Stimulated activated CD8-positive, alpha-beta memory T cell treated with anti-CD3 and anti-CD28 coated beads, Interleukin-4, amount 100 ng/mL, for 48 hours (primary cell): ENCODE measurements at places on chromosomes 5 and 9.

- DNase-seq, result no peak
Observed at GRCh38 chr5:35359859-35360258, 129.6 kb upstream of the PRLR start.

DNA sequence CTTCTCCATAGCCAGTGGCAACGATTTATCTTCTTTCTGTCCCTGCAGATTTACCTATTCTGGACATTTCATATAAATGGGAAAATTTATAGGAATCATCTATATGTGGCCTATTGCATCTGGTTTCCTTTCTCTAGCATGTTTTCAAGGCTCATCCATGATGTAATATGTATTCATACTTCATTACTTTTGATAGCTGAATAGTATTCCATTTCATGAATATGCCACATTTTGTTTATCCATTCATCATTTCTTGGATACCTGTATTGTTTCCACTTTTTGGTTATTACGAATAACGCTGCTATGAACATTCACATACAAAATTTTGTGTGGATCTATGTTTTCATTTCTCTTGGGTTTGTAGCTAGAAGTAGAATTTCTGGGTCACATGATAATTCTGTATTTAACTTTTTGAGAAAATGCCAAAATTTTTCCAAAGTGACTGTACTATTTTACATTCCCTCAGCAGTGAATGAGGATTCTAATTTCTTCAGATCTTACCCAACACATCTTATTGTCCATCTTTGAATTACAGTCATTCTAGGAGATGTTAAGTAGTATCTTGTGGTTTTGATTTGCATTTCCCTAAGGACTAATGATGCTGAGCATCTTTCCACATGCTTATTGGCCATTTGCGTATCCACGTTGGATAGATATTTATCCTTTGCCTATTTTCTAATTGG, 3.6 kb downstream of the IARS1 start:
- no peak for DNase-seq

- DNase-seq, result no peak
Observed at GRCh38 chr9:96139592-96140295, 162.2 kb downstream of the HSD17B3 start.

DNA sequence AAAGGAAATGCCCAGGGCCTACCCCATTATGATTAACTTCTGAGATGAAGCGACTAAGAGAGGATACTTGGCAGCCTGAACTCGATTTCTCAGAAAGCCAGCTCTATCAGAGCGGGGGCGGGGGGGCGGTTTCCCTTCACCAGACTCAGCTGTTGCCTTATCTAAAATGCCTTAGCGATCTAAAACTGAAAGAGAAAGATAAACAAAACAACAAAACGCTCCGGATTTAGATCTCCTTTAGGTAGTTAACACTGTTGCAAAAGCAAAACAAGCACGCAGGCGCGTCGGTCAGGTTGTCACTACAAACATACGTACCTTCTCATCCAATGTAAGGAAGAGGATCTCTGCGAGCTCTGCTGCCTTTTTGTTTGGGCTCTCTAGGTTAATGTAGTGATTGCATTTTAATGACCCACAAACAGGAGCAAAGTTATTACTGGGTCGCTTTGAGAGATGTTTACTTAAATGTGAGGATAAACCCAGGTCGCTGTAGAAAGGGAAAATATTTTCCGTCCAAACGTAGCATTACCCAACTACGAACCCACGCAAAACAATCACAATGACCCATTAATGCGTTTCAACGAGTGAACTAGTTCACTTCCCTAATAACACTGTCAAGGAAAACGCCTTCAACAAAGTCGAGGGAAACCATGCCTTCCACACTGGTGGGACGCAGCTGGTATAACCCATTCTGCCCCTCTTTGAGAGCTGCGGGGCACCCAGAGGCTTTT, 982 bp downstream of the EPB41L4A start:
- DNase-seq, result peak; percentile 63

DNA sequence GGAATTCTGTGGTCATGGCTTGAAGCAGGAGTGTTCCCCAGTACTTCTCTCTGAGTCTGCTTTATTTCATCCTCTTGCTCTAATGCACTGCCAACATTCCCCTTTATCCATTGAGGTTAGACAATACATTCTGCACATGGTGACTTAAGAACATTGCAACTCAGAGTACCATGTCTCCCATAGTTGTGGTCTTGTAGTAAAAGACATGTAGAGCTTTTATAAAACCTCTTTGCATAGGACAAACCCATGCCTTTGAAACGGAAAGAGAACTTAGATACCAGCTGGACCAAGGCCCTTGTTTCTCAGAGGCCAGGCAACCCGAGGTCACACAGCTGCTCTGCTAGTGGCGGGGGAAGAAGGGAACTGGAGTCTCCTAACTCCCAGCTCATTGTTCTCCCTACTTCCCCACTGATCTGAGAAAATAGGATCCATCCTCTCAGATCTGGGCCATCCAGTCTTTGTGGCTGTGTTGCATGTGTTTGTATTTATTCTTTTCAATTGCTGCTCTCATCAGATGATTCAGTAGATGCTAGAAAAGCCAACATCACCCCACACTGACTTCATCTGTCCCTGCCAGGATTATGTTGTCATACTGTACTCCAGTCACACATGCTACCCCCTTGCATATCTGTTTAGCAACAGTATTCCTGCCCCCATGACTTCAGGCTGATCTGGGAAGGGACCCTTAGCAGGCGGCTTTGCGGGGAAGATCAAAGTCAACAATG, 236.9 kb downstream of the SAXO1 start:
- DNase-seq, result no peak

- no peak for DNase-seq
Observed at GRCh38 chr9:91202736-91203283, 158.9 kb downstream of the AUH start.

GRCh38 chr5:10836986-10837385, 76.0 kb upstream of the DAP start:
- DNase-seq, result no peak
